Ammon's horn (tissue), 1 donor: ENCODE measurements at places on chromosomes 4 and X.
A peak's percentile ranks its signal among the peaks of the same experiment; 100 is the strongest.

GRCh38 chr4:174593701-174594100, 71.4 kb upstream of the HPGD start:
- DNase-seq: no peak

GRCh38 chr4:11214281-11214680, 214.4 kb downstream of the HS3ST1 start:
- DNase-seq: no peak

DNA sequence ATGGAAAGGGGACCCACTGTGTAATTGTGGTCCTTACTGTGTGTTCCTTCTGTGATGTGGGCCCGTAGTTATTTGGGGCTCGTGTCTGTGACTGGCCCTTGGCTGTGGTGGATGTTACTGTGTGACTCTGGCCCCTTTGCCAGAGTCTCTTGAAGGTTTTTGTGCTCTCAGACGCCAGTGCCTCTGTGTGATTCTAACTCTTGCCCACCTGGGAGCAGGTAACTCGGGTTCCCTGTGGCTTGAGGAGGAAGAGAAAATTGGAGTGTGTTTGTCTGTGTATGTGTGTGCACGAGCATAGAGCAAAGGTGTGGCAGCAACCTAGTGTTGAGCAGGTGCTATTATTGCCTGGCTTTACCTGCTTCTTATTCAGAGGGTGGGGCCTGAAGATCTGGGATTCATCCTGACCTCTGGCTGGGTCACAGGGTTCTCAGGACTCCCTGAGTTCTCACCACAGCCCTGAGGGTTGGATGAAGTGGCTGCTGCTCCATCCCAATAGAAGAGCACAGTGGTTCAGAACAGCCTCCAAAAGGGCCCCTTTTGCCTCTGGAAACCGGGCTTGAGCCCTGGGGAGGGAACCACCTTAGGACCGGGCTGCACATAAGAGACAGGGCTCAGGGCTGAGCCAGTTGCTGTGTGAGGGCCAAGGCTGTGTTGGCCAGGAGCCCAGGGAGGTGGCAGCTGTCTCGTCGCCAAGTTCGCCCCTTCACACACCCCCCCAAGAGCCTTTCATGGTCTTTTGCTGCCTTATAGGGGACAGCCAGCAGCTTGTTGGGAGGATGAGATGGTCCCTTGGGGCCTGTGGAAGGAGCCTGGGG, 1.3 kb downstream of the RBM10 start:
- DNase-seq: no peak

DNA sequence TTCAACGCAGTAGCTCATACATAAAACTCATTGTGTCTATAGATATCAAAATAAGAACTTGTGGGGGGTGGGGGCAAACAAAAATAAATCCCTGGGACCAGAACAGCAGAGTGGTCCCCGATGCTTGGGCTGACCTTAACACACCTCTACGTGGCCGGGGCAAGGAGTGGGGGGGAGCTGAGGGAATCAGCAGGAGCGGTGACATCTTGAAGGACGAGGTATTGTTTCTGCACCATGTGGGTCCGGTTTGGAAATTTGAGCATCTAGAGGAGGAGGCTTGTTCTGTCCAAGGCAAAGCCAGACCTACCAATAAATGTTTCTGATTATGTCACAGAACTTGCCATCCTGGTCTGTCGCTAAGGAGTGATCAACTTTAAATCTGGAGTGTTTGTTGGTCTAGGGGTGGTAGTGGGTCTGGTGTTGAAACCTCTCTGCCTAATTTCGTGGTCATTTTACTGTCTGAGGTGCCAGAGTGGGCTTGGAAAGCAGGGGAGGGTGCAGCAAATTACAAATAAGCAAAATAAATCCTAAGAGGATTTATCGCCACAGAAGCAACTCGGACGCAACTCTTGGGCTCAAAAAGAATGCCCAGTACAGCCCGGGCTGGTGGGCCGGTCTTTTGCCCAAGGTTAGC, 774 bp upstream of the RAPGEF2 start:
- peak; percentile 10 for DNase-seq

DNA sequence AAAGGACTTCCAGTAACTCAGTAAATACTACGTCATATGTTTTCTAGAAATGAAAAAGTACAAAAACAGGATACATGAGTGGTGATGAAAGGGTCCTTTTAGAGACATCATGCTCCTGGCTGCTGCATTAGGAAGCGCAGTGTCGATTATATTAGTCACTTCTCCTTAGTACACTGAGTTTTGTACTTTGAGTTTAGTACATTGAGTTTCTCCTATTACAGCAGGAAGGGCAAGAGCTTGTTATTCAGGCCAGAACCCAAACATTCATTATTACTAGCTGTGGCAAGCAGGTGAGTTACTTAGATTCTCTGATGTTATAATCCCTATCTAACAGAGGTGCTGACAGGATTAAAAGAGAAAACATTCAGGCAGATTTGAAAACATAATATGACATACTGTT, 21.3 kb downstream of the RPGR start:
- DNase-seq: no peak

DNA sequence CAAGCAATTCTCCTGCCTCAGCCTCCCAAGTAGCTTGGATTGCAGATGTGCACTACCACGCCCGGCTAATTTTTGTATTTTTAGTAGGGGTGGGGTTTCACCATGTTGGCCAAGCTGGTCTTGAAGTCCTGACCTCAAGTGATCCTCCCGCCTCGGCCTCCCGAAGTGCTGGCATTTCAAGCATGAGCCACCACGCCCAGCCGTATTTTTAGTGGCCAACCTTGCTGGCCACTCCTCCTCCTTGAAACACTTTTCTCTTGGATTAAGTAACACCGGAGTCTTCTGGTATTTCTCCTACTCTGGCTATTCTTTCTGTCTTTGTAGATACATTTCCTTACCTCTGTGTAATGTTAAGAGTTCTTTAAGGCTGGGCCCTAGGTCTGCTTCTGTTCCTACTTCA, 11.1 kb upstream of the RPL39 start:
- DNase-seq: no peak

DNA sequence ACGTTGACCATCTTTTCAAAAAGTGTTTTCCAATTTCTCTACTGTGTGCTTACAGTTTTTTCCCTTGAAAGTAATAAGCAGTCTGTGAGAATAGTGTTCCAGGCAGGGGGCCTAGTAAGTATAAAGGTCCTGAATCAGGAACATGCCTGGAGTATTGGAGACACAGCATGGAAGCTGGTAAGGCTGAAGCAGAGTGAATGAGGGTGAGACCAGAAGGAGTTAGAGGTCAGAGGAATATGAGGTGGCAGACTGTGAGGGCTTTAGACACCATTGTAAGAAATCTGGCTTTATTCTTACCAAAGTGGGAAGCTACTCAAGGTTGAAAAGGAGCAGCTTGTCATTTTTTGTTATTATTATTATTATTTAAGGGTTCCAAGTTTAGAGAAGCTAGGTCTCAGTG, 107.4 kb downstream of the CT47B1 start:
- DNase-seq: no peak

DNA sequence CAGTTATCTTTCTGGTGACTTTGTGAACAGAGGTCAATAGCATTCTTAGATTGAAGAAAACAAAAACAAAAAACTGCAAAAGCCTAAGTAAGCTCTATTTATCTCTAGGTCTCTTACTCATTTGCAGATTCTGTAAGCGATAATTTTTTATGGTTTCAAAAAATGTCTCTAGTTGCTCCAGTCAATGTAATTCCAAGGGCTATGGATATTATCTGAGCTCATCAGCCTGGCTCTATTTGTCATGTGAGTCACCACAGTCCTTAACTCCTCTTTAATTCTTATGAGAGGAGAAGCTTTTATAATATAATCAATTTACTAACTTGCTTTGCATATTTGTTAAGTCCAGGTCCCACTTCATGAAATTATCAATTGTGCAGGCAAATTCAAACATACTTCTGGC, 79.1 kb downstream of the NPFFR2 start:
- no peak for DNase-seq

- no peak for DNase-seq
These were observed 5.9 kb downstream of the ADD1 start for GRCh38 chr4:2849267-2850152.

DNA sequence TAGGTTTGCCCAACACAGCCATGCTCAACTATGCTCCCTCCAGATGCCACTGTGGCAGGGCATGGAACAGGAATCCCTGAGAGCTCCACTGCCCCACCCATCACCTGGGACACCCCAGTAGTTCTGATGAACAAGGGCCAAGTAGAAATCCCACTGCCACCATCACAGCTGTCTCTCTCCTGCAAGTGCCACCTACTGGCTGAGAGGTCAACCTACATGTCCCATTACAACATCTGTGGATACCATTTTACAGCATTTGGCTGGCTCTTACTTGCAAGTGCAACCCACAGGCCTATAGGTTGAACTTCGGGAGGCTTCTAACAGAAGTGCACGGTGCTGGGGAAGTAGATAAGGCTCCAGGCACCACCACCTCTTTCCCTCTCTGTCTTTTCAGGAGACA, 142.5 kb downstream of the CXXC4 start:
- no peak for DNase-seq

DNA sequence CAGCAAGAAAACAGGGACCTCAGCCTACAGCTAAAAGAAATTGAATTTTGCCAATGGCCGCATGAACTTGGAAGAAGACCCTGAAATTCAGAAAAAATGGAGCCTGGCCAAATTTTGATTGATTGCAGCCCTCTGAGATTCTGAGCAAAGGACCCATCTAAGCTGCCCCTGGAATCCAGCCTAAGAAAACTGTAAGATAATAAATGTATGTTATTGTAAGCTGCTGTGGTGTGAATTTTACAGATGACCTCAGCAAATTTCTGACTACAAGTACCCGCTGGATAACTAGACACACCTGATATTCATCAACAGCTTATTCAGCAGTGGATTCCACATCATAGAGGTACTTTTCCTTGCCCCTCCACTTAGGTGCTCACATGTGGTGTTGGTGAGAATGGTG, 119.5 kb upstream of the EPHA5 start:
- no peak for DNase-seq

DNA sequence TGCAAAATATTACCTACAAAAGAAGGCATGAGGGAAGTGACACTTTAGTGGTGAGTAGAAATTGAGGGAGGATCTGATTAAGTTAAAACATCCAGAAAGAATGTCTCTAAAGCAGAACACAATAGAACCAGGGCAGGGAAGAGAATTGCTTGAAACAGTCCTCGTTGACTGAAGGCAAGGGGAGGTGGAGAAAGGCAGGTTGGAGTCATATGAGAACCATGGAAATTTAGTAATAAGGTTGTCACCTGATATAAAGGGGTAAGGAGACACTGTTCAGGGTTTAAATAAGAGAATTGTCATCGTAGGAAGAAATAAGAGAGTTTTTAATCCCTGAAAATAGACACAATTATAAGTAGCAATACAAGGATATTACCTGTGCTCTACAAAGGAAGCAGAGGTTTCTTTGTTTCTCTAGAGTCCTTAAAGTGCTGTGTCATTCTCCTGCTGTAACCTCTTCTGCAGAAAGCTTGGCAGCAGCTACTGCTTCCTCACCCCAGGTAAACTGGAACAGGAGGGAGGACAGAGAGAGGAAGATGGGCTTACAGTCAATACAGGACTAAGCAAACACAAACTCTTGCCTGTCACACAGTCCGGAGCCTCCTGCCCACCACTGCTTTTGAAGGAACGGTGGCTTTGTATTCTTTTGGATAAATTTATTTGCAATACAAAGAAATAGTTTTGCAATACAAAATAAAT, 258.4 kb downstream of the PPARGC1A start:
- no peak for DNase-seq

DNA sequence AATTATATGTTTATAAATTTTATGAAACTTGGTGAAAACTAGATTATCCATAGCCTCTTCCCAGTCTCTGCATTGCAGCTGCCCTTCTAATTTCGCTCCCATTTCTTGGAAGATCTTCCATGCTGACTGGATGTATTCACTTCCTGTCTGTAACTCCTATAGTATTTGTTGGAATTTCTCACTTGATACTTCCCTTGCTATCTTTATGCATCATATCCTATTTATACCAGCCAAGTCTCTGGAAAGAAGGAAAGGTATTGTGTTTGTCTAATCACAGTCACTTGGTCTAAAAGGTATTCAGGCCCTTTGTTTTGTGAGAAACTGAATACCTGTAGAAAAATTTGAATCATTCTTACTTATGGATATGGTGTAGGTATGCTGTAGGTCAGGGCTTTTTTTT, 870.9 kb upstream of the FRG1 start:
- DNase-seq: no peak

GRCh38 chrX:47623540-47624027, 3.9 kb upstream of the SYN1 start:
- DNase-seq: peak; percentile 70

DNA sequence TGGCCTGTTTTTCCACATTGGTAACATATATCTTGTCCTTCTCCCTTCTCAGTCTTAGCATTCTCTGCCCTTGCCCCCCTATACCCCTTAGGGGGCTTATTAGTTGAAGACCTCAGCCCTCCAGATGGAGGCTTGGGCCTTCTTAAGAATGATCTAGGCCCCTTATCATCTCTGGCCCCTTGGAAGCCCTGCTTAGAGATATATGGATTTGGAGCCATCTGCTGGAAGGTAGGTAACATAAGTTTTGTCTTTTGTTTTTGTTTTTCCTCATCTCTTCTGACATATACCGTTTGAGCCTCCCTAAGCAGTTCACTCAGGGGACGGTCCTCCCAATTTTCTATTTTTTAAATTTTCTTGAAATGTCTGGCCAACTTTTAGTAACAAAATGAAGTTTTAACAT, 48.3 kb upstream of the NAP1L2 start:
- peak; percentile 2 for DNase-seq
